Mucosa of gallbladder (tissue), 1 donor: ENCODE measurements at places on chromosomes 5 and 9.

- no peak for DNase-seq
Measured at GRCh38 chr5:56202483-56202882, 30.6 kb downstream of the ANKRD55 start.

DNA sequence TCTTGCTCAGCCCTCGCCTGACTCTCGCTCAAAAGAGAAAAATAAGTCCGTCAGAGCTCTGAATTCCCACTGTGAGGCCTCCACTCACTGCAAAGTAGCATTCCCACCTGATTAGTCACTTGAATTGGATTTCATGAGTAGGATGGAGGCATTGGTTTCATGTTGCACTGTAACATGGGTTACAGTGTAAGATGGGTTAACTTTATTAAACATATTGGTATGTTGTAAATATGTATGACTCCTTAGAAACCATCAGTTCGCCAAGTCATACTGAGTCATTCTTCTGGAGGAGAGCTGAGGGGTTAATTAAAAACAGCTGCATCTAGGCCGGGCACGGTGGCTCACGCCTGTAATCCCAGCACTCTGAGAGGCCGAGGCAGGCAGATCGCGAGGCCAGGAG, 93.8 kb upstream of the BNC2 start:
- no peak for DNase-seq

DNA sequence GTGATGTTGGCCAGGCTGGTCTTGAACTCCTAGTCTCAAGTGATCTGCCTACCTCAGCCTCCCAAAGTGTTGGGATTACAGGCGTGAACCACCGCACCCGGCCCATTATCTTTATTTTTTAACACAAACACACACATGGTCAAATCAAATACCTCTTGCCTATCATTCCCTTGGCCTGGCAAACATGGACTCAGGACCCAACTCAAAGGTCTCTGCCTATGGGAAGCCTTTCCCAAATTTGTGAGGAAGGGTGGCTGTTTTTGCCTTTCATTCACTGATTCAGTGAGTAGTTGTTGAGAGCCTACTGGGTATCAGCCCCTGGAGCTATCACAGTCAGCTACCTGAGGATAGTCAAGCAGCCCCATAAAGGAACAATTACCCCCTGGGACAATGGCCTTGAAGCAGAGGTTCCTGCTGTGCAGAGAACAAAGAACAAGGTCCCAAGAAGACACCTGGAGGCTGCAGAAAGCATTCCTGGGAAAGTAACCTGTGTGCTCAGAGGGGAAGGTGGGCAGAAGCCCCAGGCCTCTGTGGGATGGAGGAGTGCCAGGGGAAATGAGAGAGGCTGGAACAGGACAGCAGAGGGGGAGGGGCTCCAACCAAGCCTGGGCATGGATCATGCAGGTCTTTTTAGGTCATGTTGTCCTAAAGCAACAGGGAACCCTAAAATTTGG, 126.4 kb downstream of the CRB2 start:
- no peak for DNase-seq

DNA sequence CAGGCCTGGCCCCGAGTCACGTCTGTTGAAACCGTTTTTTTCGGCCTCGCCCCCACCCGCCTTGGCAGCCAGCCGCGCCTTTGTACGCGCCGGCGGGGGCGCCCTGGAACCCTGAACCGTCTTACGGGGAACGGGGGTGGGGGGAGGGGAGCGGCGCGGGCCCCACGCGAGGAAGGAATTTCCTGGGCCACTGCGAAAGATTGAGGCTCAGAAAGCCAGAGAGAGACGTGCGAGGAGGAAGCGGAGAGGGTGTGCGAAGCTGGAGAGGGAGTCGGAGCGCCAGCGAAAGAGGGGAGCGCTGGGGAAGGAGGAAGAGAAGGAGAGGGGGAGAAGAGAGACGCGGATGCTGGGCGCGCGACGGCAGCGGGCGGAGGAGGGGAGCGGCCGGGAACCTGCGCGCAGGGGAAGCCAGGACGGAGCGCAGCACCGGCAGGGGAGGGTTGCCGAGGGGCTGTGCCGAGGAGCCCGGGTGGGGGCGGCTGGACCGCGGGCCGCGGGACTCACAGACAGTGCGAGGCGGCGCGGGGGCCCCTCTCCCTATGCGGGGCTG, 4.6 kb upstream of the PRDM12 start:
- no peak for DNase-seq

DNA sequence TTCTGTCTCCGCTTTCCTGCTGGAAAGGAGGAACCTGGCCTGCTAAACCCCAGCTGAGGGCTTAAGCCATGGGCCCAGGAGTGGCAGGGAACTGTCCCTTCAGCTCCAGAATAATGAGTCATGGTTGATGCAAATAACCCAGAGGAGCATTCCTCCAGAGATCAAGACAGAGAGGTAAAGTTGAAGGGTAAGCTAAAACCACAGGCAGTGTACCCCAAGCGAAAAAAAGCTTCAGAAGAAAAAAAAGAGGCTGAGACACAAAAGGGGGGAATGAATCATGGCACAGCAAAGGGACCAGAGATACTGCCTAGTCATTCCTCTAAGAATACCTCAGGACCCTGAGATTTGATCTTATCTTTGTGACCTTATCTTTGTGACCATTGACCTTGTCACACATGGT, 199.5 kb upstream of the TAS2R1 start:
- no peak for DNase-seq

GRCh38 chr5:74538206-74538661, 102.3 kb downstream of the ENC1 start:
- peak; percentile 36 for DNase-seq

DNA sequence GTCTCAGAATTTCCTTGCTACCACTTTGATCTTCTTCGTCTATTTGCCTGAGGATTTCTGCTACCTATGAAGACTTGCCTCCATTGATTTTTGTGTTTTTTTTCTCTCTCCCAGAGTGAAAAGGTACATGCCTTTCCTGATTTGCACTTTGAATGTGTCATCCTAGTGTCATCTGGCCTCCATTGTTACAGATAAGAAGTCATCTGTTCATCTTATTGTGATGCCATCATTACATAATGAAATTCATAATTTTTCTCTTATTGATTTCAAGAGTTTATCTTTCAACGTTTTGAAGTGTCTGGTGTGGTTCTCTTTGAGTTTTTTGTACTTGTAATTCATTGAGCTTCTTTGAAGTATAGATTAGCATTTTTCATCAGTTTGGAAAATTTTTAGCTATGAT, 144.8 kb downstream of the SH3GL2 start:
- DNase-seq = no peak
